ENCODE measurements at places on chromosomes 3 and 15. TPM values are rescaled to one million over a fixed set of nuclear protein-coding genes. Genes with fewer than 3 reads are reported as not detected.

- no peak for DNase-seq
- no peak overlapping the region for H3K4me3 ChIP-seq
- no peaks in the 10 kb centered on the region for H3K36me3 ChIP-seq
- H3K4me1 ChIP-seq, result peaks cover 16% of the 10 kb centered on the region
Measured at GRCh38 chr3:190124067-190124466, 3.4 kb upstream of the P3H2 start.

GRCh38 chr15:60086681-60087429 lies 82.7 kb downstream of the FOXB1 start:
- no peaks in the 10 kb centered on the region for H3K27me3 ChIP-seq
- H3K36me3 ChIP-seq, result no peaks in the 10 kb centered on the region
- DNase-seq, result no peak
- no peak overlapping the region for H3K4me3 ChIP-seq
- peaks cover 2% of the 10 kb centered on the region for H3K4me1 ChIP-seq

DNA sequence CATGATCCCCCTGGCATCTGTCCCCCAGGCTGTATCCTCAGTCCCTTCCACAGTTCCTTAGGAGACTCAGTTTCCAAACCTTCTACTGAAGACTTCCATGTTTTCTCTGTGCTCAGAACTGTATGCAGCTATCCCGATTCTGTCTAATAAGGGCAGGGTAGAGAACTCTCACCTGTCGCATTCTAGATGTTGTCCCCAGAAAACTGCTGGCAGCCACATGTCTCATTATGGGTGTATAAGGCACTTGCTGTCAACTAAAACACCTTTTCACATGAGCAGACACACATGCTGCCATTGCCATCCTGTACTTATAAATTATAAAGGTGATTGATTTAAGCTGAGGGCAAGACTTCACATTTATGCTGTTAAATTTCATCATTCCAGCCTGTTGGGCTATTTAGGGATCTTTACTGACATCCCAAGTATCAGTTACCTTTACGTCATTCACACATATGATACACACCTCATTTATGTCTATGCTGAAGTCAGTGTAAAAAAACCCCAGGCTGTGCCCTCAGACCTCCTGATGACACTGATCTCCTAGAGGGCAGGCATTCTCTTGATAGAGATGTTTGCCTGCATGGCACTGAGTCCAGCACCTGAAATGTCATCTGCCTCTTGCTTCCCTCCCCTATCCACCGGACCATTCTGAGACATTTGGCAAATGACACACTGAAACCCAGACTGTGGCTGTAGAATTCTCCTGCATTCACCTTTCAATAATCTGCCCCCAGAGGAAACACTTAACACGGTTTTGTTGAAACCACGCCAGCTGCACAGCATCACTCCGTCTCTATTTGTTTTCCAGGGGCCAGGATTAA lies 35.8 kb downstream of the BTD start:
- H3K27ac ChIP-seq, result no peak overlapping the region
- peaks cover 24% of the 10 kb centered on the region for H3K4me1 ChIP-seq
- DNase-seq, result no peak
- no peaks in the 10 kb centered on the region for H3K36me3 ChIP-seq
- no peak overlapping the region for H3K4me3 ChIP-seq

Gene SLCO3A1
- 6.3 TPM for total RNA-seq

GRCh38 chr15:98547741-98548138 lies 100.6 kb upstream of the IGF1R start:
- no peak for DNase-seq
- H3K27ac ChIP-seq, result peak overlapping the region; percentile 78
- peaks cover 6% of the 10 kb centered on the region for H3K27me3 ChIP-seq
- peaks cover 20% of the 10 kb centered on the region for H3K4me1 ChIP-seq
- H3K36me3 ChIP-seq, result no peaks in the 10 kb centered on the region

- H3K27me3 ChIP-seq, result no peaks in the 10 kb centered on the region
- H3K36me3 ChIP-seq, result peaks cover 1% of the 10 kb centered on the region
- H3K4me1 ChIP-seq, result no peaks in the 10 kb centered on the region
- no peak for DNase-seq
Measured at GRCh38 chr3:29696311-29696710, 415.4 kb downstream of the RBMS3 start.

DNA sequence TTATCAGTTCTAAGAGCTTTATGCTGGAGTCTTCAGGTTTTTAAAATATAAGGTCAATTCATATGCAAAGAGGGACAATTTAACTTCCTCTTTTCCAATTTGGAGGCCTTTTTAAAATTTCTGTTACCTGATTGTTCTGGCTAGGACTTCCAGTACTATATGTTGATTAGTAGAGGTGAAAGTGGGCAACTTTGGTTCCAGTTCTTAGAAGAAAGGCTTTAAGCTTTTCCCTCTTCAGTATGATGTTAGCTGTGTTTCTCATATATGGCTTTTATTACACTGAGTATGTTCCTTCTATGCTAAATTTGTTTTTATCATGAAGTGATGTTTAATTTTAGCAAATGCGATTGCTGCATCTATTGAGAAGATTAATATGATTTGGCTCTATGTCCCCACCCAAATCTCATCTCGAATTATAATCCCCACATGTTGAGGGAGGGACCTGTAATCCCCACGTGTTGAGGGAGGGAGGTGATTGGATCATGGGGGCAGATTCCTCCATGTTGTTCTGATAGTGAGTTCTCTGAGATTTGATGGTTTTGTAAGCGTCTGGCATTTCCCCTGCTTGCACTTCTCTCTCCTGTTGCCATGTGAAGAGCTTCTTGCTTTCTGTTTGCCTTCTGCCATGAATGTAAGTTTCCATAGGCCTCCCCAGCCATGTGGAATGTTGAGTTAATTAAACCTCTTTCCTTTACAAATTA lies 33.8 kb downstream of the FAIM start:
- no peaks in the 10 kb centered on the region for H3K36me3 ChIP-seq
- H3K27ac ChIP-seq, result no peak overlapping the region
- H3K4me3 ChIP-seq, result no peak overlapping the region
- H3K4me1 ChIP-seq, result no peaks in the 10 kb centered on the region
- DNase-seq, result no peak

DNA sequence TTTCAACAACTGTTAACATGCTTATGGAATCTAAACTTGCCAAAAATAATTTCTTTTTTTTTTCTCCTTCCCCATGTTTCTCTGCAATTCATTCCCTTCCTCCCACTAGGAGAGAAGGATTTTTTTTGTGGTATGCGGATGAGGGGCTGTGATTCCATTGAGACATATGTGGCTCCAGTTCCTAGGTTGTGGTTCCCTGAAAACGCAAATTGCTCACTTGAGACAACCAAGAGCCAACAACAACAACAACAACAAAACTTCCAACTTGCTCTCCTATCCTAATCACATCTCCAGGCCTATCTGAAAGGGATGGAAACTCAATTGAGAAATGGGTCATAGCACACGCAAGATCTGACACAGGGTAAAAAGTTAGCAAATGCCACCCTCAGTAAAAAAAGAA lies 406.5 kb upstream of the TGFBR2 start:
- no peak overlapping the region for H3K4me3 ChIP-seq
- no peaks in the 10 kb centered on the region for H3K27me3 ChIP-seq
- no peaks in the 10 kb centered on the region for H3K4me1 ChIP-seq
- DNase-seq, result no peak
- H3K27ac ChIP-seq, result no peak overlapping the region
- H3K36me3 ChIP-seq, result no peaks in the 10 kb centered on the region

Gene LRTM1
- total RNA-seq, result not detected

DNA sequence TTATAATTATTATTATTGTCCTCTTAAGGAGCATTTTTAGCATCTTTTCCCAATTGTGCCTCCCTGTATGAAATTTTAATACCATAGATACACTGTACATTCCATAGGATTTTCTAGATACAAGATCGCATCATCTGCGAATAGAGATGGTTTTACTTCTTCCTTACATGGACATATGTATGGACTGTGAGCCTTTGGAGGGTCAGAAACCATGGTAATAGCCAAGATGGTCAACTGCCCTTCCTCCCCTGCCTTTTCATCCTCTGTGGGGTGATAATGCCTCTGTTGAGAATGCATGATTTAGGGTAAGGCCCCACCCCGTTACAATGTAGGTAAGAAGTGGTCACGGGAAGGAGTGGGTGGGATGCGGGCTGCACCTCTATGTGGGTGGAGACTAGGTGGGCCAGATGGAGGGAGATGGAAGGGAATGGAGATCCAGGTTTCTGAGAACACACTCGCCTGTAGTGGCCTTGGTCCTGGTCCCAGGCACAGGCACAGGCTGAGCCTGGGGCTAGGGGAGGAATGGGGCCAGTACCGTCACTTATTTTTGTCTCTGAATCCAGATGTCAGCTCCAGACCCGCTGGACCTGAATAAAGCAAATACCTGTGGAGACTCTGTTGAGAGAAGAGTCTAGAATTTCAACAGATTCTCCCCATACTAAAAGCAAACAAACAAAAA lies 31.7 kb downstream of the GOLGA6A start:
- H3K4me3 ChIP-seq, result no peak overlapping the region
- no peak overlapping the region for H3K27ac ChIP-seq
- H3K4me1 ChIP-seq, result peaks cover 9% of the 10 kb centered on the region
- DNase-seq, result no peak

DNA sequence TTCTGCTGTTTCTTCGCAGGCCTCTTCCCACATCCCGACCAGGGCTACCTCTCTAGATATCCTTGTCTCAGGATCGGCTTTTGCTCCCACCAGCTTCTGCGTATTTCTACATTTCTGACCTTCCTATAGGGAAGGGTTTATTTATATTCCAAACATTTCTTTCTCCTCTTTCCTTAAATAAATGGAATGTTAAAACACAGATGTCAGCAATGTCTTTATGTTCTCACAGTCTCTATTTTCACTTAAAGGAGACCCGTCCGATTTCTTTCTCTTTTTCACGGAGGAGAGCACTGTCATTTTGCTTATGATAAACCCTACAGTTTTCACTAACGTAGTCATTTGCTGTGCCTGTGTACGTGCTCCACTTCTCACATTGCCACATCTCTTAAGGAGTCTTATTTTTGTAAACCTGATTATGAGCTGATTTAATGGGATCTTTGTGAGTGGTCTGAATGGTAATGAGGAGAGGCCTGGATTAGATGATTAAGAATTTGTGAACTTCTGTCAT lies 630 bp downstream of the KIF15 start:
- peaks cover 12% of the 10 kb centered on the region for H3K4me1 ChIP-seq
- peak overlapping the region; percentile 70 for H3K4me3 ChIP-seq

GRCh38 chr3:100698736-100699135 lies 10.6 kb upstream of the TFG start:
- H3K4me1 ChIP-seq, result no peaks in the 10 kb centered on the region
- no peak overlapping the region for H3K27ac ChIP-seq
- H3K36me3 ChIP-seq, result no peaks in the 10 kb centered on the region
- no peak overlapping the region for H3K4me3 ChIP-seq
- peaks cover under 1% of the 10 kb centered on the region for H3K27me3 ChIP-seq
- DNase-seq, result no peak

GRCh38 chr3:42803414-42804105 lies 730 bp downstream of the HIGD1A start:
- H3K4me1 ChIP-seq, result peaks cover 13% of the 10 kb centered on the region
- peak overlapping the region; percentile 93 for H3K4me3 ChIP-seq
- peaks cover 2% of the 10 kb centered on the region for H3K36me3 ChIP-seq
- no peaks in the 10 kb centered on the region for H3K27me3 ChIP-seq

DNA sequence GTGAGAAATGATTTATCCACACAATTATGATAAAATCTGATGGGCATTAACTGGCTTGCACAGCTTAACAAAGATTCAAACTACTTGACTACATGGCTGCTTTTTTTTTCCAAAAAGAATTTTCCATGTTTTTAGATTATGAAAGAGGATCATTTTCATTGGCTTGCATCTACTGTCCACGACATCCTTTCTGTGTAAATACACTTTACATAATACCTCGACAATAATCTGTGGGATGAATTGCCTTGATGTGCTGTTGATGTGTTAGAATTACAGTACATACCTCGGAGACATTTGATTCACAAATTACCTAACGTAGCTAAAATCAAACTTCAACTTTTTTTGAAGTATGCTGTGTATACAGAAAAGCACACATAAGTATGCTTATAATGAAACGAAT lies 104.4 kb downstream of the PPP2R3A start:
- peaks cover 3% of the 10 kb centered on the region for H3K36me3 ChIP-seq
- no peaks in the 10 kb centered on the region for H3K4me1 ChIP-seq
- no peak overlapping the region for H3K4me3 ChIP-seq
- no peak for DNase-seq

- DNase-seq, result no peak
- no peaks in the 10 kb centered on the region for H3K4me1 ChIP-seq
- no peak overlapping the region for H3K27ac ChIP-seq
- no peak overlapping the region for H3K4me3 ChIP-seq
- H3K36me3 ChIP-seq, result no peaks in the 10 kb centered on the region
Measured at GRCh38 chr3:52784931-52785590, 7.7 kb downstream of the ITIH1 start.

GRCh38 chr3:13272831-13273603 lies 147.1 kb downstream of the NUP210 start:
- no peaks in the 10 kb centered on the region for H3K27me3 ChIP-seq
- no peak overlapping the region for H3K4me3 ChIP-seq
- H3K27ac ChIP-seq, result no peak overlapping the region
- peaks cover 46% of the 10 kb centered on the region for H3K4me1 ChIP-seq
- H3K36me3 ChIP-seq, result no peaks in the 10 kb centered on the region

GRCh38 chr15:91561371-91562100 lies 292.0 kb upstream of the SLCO3A1 start:
- no peak for DNase-seq
- H3K36me3 ChIP-seq, result no peaks in the 10 kb centered on the region
- no peak overlapping the region for H3K4me3 ChIP-seq
- no peak overlapping the region for H3K27ac ChIP-seq
- no peaks in the 10 kb centered on the region for H3K27me3 ChIP-seq

DNA sequence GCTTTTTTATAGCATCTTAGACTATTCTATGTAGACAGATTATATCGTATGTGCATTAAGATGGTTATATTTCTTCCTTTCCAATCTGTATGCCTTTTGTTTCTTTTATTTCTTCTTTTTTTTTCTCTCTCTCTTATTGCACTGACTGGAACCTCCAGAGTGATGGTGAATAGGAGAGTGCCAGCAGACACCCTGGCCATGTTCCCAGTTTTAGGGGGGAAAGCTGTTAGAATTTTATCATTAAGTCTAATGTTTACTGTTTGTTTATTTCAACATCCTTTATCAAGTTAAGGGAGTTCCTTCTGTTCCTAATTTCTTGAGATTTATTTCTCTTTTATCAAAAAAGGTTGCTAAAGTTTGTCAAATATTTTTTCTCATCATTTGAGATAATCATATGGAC lies 116.6 kb upstream of the LRTM1 start:
- H3K4me1 ChIP-seq, result no peaks in the 10 kb centered on the region
- no peaks in the 10 kb centered on the region for H3K27me3 ChIP-seq
- H3K36me3 ChIP-seq, result no peaks in the 10 kb centered on the region

- no peak for DNase-seq
- H3K4me1 ChIP-seq, result no peaks in the 10 kb centered on the region
- H3K27ac ChIP-seq, result no peak overlapping the region
- H3K27me3 ChIP-seq, result no peaks in the 10 kb centered on the region
- H3K4me3 ChIP-seq, result no peak overlapping the region
- no peaks in the 10 kb centered on the region for H3K36me3 ChIP-seq
Measured at GRCh38 chr15:90707489-90707888, 9.7 kb upstream of the BLM start.

DNA sequence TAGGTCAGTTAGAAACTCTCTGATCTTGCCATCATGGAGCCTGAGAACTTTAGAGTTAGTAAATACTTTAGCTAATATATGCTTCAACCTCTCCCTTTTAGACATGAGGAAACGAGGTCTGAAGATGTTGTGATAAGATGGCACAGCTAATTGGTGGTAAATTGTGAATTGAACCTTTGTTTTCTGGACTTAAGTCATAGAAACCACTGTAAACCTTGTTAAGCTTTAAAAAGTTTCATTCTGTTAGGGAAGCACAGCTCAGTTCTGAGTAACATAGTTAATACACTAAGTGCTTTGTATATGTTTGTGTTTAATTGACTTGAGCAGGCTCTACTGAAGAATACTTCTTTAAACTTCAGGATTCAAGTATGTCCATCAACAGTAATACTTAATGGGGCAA lies 108.6 kb downstream of the AKAP13 start:
- H3K36me3 ChIP-seq, result no peaks in the 10 kb centered on the region
- no peaks in the 10 kb centered on the region for H3K27me3 ChIP-seq
- H3K4me1 ChIP-seq, result no peaks in the 10 kb centered on the region
- no peak overlapping the region for H3K27ac ChIP-seq
